ENCODE measurements at places on chromosomes 4 and X. TPM values are rescaled to one million over a fixed set of nuclear protein-coding genes. Genes with fewer than 3 reads are reported as not detected.

GRCh38 chr4:10225096-10225495 lies 108.5 kb upstream of the WDR1 start:
- DNase-seq = no peak

The MFSD8 gene
- total RNA-seq = 6.1 TPM

DNA sequence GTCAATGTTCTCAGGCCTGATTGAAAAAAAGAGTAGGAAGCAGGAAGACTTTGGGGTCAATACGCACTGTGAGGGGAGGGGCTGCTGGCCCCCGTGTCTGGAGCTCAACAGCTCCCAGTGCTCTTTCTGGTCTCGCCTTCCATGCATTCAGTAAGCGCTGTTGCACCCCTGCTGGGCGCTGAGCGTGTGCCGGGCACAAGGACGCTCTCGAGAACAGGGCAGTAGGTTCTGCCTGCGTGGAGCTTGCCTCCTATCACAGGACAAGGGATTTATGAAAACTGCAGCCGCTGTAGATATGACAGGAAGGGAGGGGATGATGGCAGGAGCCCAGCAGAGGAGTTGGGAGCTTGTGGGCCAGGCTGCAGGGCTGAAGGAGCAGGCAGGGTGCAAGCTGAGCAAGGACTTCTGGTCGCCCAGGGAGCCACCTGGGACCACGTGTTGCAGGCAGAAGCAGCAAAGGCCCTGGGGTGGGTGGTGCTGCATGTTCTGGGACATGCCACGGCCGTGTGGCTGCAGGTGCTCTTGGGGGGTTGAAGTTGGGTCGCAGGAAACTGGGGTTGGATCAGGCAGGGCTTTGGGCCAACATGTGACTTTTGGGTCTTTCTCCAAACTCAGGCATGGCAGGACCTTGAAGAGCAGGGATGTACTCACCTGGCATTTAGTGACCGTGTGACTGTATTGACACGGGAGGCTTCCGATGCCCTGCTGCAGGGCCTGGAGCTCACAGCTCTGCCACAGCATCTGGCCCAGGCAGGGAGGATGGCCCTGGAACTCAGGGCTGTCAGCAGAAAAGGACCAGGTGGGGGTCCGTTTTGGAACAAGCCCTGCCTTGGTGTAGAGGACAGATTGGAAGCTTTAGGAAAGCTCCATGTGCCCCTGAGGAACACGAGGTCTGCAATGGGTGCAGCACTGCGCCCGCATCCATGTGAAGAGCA lies 97.9 kb downstream of the CPZ start:
- DNase-seq = peak; percentile 39

DNA sequence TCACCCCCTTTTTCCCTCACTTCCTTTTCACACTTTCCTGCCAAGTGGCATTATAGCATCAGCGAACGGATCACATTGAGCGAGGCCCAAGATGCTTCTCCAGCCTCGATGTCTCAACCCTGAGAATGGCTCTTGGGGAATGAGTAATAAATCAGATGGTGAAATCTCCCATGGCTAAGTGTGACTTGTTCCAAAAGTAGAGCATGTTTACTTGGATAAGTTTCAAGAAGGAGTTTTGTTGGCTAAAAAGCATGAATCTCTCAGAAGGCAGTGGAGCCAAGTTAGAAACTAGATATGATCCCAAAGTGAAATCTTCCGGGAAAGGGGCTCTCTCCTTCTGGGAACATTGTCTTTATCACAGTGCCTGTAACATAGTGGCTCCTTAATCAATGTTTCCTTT lies 316.3 kb downstream of the CAMK2D start:
- DNase-seq = peak; percentile 65

DNA sequence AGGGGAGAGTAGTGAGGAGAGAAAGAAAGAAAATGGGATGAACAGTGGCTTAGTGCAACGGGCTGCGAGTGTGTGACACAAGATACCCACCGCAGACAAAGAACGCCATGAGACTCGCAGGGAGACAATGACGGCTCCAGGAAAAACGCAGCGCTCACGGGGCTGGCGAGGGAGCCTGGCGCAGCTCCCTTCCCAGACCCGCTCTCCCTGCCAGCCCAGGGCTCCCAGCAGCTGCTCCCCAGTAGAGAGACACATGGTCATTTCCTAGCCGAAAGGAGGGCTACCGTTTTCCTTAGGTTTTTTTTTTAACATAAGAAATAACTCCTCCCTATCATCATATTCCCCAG lies 149.5 kb downstream of the MAML3 start:
- peak; percentile 66 for DNase-seq

The SRPK3 gene
- total RNA-seq = 43.3 TPM

GRCh38 chr4:128371001-128371777 lies 83.6 kb upstream of the PGRMC2 start:
- no peak for DNase-seq

DNA sequence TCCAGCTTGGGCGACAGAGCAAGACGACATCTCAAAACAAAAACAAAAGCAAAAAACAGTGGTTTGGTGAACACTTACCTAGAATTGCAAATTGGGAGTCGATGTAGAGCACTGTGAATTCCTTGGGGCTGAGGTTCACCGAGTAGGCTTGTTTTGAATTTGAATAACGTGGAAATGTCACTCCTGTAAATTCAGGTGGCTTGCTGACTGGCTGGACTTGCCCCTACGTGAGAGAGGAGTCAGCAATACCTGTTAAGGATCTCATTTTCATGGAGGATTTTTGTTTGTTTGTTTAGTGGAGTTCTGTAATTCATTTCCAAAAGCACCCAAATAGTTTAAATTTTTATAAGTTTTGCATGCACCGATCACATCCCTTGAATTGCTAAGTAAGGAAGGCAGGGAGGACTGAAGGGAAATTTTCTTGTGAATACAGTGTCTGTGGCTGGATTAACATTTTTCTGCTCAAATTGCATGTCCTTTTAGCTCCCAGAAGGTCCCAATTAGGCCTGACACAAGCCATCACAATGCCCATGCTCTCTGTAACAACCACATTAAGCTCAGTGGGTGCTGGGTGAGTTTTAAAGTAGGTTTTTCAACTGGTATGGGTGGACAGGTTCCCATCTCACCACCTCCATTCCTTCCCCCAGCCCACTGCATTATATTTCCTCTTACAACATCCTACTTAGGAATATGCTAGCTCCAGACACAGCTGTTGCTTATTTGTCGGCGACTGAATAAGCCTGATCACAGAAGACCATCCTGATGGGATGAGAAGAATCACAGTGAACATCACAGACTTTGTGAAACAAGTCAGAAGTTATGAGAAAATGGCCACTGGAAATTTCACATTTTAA lies 58.5 kb upstream of the TTC29 start:
- DNase-seq = no peak

The SMPX gene
- total RNA-seq = 661 TPM

GRCh38 chrX:55014897-55015299 lies 14.7 kb downstream of the APEX2 start:
- DNase-seq = no peak

GRCh38 chrX:121635141-121635540 lies 587.7 kb downstream of the GLUD2 start:
- DNase-seq = no peak

GRCh38 chr4:10872833-10873517 lies 188.4 kb upstream of the CLNK start:
- DNase-seq = no peak

The NAT8L gene
- total RNA-seq = 1.1 TPM

- no peak for DNase-seq
Measured at GRCh38 chrX:133749951-133750350, 235.4 kb downstream of the GPC3 start.

- DNase-seq = no peak
Measured at GRCh38 chr4:174222266-174222872, 61.1 kb downstream of the FBXO8 start.

GRCh38 chrX:148229801-148230303 lies 248.7 kb downstream of the FMR1NB start:
- DNase-seq = no peak

The NUDT10 gene
- total RNA-seq = 0.19 TPM

DNA sequence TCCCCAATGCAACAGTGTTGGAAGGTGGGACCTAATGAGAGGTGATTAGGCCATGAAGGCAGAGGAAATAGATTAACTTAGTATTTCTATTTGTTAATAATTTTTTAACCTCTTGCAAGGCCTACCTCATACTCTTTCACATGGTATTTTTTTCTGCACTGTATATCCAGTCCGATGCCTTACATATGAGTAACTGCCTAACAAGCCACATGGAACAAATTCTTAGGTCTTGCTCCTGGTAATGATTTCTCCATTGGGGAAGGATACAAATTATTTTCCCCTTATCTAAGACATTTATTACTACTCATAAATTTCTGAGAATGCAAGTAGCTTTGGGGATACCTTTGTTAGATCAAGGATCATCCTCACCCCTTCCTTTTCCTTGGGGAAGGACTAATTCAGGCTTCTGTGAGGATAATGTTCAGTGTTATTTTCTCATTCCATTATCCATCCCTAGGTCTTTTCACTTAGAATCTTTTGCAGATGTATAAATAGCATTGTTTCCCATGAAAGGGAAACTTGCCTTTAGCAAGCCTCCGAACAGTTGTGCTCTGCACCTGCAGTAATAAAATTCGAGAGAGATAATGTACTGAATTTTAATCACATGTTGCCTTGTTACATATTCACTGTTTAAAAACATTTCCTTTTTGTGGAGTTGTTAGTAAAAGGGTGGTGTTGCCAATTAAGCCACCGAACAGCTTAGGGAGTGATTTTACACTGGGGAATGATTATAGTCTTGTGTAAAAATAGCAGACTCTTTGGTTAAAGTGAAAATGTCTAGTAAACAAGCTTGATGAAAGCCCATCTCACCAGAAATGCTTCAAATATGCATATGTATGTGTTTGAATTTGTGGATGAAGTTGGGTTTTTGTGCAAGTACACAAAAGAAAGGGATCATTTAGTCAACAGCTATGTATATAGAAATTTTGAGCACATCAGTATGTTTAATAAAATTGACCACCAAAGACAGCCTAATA lies 89.9 kb downstream of the CFAP299 start:
- no peak for DNase-seq

DNA sequence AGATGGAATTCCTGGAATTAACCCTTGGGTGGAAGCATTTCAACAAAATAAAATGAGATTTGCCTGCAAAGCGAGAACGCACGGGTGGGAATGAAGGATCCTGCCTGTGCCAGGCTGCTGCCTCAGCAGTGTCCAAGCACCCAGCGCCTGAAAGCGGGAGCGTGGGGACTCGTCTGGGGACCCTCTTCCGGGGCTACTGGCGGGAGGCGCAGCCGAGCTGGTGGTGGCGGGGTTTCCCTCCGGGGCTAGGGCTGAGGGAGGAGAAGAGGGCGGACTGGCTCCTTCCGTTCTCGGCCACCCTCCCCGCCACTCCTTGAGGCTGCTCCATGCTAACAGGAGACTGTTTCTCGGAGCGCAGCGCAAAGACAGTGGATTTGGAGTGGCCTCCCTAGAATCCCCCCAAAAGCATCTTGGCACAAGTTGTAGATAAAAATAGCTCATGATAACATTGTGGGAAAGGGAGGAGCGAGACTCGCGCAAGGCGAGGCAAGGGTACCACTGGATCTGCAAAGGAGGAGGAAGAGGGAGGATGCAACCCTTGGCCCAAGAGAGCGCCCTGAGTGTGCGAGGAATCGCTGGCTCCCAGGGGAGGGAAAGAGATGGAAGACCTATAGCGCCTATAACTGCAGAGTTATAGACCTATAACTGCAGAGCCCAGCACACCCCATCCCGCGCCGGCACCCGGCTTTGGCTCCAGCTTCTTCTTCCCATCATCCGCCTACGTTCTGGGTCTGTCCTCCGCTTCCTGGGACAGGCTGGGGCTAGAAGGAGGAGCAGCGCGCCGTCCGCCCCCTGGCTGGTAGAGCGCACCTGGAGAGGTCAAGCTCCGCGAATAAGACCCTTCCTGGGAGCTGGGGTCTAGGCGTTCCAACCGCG lies 1.3 kb downstream of the HS3ST1 start:
- DNase-seq = no peak

DNA sequence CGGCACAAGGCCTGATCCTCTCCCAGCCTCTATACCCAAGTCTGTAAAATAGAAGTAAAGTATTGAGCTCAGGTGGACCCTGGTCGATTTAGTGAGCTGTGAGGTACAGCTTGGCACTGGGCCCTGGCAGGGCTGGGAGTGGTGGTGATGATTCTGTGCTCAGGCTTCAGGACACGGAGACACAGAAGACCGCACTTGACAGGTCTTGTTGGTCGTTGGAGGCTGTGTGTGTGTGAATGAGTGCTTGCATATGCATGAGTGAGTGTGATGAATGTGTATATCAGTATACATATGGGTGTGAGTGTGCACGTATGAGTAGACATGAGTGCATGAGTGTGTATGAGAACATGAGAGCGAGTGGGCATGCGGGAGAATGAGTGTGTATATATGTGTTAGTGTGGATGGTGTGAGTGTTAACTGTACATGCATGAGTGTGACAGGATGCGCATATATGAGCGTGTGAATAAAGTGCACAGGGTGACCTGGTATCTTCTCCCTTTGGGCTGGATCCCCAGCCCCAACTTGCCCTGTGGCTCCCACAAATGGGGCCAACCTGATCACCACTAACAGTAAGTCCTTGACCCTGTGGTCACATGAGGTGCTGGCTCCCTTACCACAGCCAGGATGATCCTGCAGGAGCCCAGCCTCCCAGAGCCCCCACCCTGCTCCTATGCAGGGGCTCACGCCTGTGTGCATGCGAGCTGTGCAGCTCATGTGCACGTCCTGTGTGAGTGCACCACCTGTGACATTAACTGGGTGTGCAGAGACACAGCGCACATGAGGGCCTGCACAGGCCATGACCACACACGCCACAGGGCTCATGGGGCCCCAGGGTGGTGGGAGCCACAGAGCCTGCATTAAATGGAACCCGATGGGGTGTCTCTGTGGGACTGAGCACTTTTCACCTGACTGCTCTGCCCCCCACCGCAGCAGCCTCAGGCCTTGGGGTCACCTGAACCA lies 20.8 kb downstream of the SH3BP2 start:
- DNase-seq = no peak

The RRH gene
- not detected for total RNA-seq

The THAP9 gene
- 5.5 TPM for total RNA-seq

DNA sequence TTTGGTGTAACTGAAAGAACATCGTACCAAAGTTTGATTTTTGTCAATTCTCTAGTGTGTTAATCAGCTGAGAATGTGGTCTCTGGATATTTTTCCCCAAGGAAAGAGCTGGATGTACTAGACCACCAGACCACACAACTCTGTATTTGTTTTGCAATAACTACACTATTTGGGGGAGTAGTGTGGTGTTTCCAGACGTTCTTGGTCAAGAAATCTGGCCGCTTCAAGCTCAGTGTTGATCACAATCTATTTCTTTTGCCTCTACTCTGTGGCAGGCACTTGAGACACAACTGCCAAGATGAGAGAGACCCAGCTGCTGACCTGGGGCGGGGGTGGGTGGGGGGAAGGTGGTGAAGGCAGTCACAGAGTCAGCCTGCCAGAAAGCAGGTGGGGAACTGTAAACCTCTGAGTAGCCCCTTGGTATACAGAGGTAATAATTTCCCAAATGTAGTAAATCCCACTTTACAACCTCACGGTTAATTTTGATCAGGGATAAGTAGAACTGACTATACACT lies 30.6 kb downstream of the PTTG2 start:
- DNase-seq = no peak

DNA sequence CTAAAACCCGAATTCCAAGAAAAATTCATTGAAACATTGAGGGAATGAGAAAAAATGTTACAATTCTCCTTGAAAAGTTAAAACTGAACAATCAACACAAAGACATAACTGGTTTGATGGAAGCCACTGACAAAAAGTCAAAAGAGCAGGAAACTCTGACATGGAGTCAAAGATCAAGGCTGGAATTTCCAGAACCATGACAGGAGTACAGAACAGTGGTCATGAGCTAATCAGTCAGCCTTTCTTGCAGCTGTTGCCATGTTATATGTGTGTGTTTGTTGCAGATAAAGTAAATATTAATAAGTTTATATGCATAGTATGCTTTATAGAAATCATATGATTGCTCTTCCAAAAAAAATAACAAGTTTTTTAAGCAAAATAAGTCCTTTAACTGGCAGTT lies 184.7 kb upstream of the HCCS start:
- DNase-seq = no peak

The MAOB gene
- 126 TPM for total RNA-seq

The GNRHR gene
- not detected for total RNA-seq
